Right ventricle myocardium superior (tissue), 1 donor: ENCODE measurements at places on chromosomes 7 and 10. TPM values are rescaled to one million over a fixed set of nuclear protein-coding genes. Genes with fewer than 3 reads are reported as not detected.

ST8SIA6 gene
- 6.3 TPM for total RNA-seq

OR2A2 gene
- total RNA-seq, result not detected

SLC12A9 gene
- 10.2 TPM for total RNA-seq

SPDYE8 gene
- not detected for total RNA-seq

ANK3 gene
- total RNA-seq, result 192 TPM

TMEM229A gene
- not detected for total RNA-seq

- no peak for DNase-seq
These were observed 40.7 kb downstream of the GPRIN2 start for GRCh38 chr10:46515793-46516192.

- DNase-seq, result peak; percentile 73
These were observed 108.9 kb upstream of the PDCD4 start for GRCh38 chr10:110762849-110763211.

- DNase-seq, result no peak
These were observed 204.1 kb upstream of the BMPER start for GRCh38 chr7:33701189-33701740.

DNA sequence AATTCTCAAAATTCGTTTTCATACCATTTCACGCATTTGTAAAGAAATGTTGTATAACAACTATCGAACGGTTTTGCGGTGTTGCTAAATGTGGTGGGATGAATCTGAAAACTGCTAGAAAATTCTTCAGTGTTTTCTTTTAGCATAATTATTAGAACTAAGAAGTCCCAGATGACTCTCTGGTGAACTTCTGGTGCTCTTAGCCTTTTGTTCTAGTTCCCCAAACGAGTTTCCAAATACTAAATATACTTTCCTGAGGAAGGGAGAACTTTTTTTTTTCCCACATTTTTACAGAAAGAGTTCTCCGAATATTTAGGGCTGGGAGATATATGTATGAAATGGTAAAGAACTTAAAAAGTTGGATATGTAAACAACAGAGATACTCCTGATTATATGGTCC is 82.5 kb downstream of the ICA1 start:
- no peak for DNase-seq

DNA sequence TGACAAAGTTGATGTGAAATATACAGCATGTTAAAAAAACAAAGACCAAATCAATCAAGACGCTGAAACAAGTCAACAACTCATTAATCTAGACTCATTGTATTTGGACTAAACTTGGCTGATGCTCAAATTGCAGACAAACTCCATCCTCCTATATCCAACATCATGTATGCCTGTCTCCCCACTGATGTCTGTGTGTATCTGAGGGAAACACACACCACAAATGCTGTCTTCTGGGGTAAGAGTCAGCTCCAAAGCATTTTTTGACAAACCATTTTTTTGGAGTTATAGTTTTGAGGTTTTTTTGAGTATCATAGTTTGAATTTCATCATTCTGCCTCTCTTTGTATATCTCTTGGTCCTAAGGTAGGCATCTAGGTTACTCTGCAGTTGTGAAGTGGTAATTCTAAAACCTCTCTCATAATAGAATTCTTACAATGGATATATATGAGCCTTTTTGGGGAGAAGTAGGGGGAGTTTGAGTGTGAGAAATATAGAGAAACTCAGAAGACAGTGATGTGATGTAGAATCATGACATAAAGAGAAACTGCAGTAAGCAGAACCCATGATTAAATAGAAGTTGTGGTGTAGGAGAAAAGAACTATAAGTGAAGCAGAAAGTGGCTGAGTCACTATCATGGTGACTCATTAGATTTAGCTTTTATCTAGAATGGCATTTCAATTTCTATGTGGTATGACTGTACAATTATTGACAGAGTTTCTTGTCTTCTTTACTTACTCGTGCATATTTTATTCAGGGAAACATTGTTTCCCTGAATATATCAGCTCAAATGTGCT is 1531.1 kb upstream of the LRRTM3 start:
- DNase-seq, result no peak

DNA sequence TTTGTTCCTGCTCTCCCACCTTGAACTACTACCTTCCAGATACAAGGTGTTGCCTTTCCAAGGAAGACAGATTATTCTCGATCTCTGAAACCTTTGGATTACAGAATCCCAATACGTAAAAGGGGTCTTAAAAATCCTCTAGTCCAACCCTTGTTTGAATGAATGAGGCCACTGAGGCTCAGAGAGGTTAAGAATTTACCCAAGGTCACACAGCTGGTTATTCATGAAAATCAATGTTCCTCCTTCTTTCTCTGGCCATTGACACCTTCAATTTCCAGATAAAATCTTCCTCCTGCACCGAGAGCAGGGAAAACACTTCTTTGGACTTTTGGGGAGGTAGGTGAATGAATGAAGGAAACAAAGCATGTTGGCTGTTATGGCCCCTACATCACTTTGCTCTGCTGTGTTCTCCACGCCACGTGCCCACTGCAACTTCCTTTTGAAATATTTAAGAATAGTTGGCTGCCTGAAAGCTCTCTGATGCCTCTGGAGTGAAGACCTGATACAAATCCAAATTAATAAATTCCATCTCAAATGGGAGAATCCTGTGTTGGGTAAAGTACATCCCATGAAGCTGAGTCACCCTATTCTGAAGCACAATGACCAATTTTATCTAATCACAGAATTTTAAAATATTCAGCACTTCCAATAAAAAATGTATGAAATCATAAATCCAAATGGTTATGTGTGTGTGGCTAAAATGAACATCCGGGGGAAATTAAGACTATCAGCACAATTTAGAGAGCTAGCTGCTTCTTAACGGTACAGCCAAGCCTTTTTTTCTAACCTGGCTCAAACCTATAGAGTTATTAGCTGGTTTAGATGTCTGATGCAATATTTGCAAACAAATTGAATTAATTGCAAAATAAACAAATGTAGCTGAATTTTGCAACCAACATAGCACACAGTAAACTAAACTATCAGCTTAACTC is 7.3 kb downstream of the SVIL start:
- DNase-seq, result no peak

DNA sequence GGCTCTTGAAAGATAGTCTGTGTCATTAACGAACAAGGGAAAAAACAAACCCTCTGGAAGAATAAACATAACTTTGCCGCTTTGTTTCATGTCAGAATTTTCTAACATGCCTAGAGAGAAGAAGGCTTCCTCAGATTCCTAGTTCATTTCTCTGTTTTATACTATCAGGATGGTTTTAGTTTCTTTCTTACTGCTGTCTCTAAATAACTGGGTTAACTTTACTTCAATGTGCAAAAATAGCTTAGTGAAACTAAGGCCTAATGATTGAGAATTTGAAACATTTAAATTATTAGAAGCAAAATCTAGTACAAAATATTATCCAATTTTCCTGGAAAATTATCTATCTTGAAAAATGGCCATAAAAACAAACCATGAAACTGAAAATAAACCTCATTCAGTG is 72.1 kb upstream of the OGDHL start:
- no peak for DNase-seq

GRCh38 chr10:11898372-11899066 is 75.4 kb downstream of the PROSER2 start:
- no peak for DNase-seq

DNA sequence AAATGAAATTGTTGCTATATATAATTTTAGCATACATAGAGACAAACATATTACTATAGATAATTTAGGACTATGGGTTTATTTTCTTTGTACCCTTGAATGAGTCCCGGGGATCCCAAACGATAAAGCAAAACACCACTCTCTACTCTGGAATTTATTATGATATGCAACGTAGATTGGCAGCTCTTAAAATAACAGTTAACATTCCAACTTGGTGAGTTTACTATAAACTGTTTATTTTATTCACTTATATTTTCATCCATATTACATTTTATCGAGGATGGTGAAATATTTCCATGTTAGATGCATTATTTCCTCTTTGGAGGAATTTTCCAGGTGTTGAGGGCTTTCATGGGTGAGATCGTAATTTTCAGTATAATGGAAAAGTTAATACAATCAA is 138.7 kb upstream of the DGKB start:
- DNase-seq, result no peak

GRCh38 chr7:117338020-117338419 is 15.2 kb upstream of the WNT2 start:
- DNase-seq, result no peak

DNA sequence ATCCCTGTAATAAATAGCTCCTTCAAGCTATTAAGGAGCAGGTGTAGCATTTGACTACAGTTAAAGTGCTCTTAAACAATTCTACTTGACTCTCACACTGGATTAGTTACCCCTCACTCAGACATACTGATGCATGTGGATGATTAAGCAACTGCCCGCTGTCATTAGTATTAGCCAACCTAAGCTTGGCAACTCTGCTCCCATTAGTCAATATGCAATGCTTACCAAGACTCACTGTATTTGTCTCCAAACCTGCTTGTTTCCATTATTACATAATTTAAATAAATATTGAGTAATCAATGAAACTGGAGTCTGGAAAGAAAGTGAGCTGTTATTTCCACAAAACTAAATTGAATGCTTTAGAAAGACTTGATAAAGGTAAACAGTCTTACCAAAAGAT is 144.0 kb upstream of the ASAH2 start:
- no peak for DNase-seq

DNA sequence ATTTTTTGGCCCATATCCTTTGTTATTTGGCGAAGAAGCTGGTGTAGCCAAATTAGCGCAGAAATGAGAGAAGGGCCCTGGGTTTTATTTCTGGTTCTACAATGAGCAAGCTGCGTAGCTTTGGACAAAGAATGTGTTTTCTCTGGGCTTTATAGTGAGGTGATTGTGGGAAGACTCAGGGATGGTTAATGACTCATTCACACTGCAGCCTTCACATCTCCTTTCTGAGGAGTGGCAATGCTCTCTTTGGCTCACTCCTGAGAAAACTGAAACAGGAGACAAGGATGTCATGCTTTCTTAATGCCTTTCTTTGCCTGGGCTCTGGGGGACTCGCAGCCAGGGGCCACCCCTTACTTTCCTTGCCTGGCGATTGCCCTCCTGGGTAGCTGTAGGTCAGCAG is 271.0 kb upstream of the PODXL start:
- no peak for DNase-seq

DNA sequence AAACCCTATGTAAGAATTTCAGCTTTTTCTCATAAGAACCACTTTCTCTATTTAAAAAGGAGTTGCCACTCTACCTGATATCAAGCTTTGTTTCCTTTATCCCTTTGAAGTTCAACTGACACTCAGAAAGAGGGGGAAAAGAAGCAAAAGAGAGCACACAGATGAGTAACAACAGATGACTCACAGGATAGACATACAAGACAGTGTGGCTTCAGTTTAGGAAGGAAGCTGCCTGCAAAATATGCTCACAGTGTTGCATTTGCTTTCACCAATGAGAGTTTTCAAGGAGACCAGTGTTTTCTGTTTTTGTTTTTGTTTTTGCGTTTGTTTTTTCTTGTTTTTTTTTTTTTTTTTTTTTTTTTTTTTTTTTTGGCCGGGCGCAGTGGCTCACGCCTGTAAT is 1181.6 kb downstream of the DNAJB9 start:
- no peak for DNase-seq

- no peak for DNase-seq
These were observed 102.6 kb downstream of the SH3PXD2A start for GRCh38 chr10:103752680-103753248.

DNA sequence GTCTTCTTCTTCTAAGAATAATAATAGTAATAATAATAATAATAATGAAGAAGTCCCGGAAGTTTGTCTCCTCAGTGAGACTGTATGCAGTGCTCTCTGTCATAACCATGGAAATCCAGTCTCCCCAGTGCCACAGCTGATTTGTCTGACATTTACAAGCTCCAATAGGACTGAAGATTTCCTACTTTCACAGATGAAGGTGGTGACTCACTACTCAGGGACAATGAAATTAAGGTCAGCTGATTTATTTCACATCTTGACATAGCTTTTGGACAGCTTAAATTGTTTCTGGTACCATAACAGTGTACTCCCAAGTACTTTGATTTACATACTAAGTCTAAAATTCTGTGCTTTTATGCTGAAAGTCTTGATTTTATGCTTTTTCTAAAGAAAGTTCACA is 6.9 kb downstream of the CELF2 start:
- DNase-seq, result no peak

GRCh38 chr10:82277591-82277990 is 402.6 kb downstream of the NRG3 start:
- no peak for DNase-seq

GRCh38 chr7:34260279-34260678 is 354.9 kb downstream of the BMPER start:
- no peak for DNase-seq

DNA sequence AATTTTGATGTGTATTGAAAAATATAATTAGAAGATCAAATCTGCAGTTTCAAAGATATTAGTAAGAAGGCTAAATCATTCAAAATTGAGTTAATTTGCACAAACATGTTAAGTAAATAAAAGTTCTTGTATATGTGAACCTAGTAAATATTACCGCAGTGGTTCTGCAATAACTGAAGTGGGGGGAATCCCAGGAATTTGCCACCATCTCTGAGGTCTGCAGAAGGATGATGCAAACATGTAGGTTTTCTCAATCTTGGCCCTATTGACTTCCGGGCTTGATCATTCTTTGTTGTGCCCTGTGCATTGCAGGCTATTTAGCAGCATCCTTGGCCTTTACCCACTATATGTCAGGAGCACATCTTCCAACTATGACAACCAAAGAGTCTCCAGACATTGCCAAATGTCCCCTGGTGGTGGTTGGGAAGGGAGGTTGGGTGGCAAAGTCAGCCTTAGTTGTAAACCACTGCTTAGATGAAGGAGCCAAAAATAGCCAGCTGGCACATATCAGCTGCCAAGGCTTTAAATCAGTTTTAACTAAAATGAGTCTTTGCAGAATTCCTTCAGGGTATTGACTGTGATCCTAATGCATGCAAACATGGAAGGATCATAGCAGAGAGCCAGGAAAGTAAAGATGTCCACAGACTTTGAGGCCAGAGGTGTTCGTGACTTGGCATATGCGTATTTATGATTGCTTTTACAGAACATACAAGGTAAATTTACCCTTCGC is 146.3 kb downstream of the TRIL start:
- no peak for DNase-seq

DNA sequence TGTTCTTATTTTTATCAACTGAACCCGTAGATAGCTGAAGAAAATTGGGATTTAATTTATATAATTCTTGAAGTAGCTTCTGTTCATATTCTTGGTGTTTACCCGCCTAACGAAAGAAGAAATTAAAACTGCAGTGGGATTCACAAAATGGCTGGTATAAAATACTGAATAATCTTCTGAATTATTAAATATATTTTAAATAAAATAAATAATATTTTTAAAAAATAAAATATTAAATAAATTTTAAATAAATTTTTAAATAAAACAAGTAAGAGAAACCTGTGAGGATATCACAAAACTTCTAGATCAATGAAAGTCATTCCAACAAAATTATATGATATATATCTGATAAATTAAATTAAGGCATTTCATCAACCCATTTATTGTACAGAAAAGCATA is 99.4 kb downstream of the CNOT4 start:
- DNase-seq, result no peak
